ENCODE measurements at places on chromosomes 11 and 22. TPM values are rescaled to one million over a fixed set of nuclear protein-coding genes. Genes with fewer than 3 reads are reported as not detected.

GRCh38 chr11:59891781-59892181, 13.2 kb downstream of the OOSP3 start:
- no peak overlapping the region for H3K4me3 ChIP-seq
- no peaks in the 10 kb centered on the region for H3K36me3 ChIP-seq
- H3K4me1 ChIP-seq = no peaks in the 10 kb centered on the region
- DNase-seq = no peak

GRCh38 chr11:2173761-2174160, 2.1 kb upstream of the TH start:
- H3K4me3 ChIP-seq = no peak overlapping the region
- H3K36me3 ChIP-seq = no peaks in the 10 kb centered on the region
- no peak overlapping the region for H3K27ac ChIP-seq
- DNase-seq = no peak
- H3K27me3 ChIP-seq = no peaks in the 10 kb centered on the region
- no peaks in the 10 kb centered on the region for H3K4me1 ChIP-seq

Gene OR10D3
- not detected for total RNA-seq

DNA sequence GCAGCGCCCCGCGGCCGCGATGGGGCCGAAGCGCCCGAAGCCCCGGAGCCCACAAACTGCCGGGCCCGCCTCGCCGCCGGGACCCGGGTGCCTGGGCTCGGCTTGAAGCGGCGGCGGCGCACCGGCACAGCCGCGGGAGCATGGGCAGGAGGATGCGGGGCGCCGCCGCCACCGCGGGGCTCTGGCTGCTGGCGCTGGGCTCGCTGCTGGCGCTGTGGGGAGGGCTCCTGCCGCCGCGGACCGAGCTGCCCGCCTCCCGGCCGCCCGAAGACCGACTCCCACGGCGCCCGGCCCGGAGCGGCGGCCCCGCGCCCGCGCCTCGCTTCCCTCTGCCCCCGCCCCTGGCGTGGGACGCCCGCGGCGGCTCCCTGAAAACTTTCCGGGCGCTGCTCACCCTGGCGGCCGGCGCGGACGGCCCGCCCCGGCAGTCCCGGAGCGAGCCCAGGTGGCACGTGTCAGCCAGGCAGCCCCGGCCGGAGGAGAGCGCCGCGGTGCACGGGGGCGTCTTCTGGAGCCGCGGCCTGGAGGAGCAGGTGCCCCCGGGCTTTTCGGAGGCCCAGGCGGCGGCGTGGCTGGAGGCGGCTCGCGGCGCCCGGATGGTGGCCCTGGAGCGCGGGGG, 346 bp downstream of the FJX1 start:
- DNase-seq = no peak
- H3K27ac ChIP-seq = no peak overlapping the region
- peaks cover 12% of the 10 kb centered on the region for H3K4me1 ChIP-seq
- peaks cover 23% of the 10 kb centered on the region for H3K27me3 ChIP-seq

DNA sequence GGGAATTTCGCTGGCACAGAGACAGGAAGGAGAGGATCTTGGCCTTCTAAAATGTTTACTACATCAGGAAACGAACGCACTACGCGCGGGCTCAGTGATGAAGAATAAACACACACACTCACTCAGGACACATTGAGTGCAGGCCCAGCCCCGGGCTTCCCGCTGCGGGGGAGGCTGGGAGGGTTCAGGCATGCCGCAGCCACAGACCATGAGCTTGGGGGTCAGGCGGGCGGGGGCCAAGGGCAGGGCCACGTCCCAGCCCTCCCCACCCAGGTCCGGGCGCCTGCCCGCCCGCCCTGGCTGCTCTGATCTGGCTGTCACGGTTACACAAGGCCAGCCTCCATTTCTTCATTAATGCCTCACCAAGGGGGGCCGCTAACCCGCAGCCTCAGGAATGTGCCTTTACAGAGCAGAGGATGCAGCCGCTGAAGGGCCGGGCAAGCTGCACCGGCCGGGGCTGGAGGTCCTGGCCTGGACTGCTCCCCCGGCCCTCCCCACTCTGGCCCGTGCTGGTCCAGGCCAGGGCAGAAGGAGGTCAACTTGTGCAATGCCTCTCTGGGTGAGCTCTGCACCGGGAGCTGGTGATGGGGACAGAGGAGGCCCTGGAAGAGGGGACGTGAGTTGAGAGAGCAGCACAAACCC, 41.7 kb downstream of the IGF2 start:
- no peaks in the 10 kb centered on the region for H3K27me3 ChIP-seq
- no peak for DNase-seq
- no peak overlapping the region for H3K27ac ChIP-seq
- H3K36me3 ChIP-seq = no peaks in the 10 kb centered on the region

Gene ZNF280B
- 3.2 TPM for total RNA-seq

Gene USH1C
- not detected for total RNA-seq

Gene IL18BP
- 8.5 TPM for total RNA-seq

GRCh38 chr11:71265559-71266092, 13.2 kb upstream of the SHANK2 start:
- DNase-seq = no peak
- no peak overlapping the region for H3K4me3 ChIP-seq
- no peak overlapping the region for H3K27ac ChIP-seq
- no peaks in the 10 kb centered on the region for H3K36me3 ChIP-seq
- H3K27me3 ChIP-seq = no peaks in the 10 kb centered on the region

DNA sequence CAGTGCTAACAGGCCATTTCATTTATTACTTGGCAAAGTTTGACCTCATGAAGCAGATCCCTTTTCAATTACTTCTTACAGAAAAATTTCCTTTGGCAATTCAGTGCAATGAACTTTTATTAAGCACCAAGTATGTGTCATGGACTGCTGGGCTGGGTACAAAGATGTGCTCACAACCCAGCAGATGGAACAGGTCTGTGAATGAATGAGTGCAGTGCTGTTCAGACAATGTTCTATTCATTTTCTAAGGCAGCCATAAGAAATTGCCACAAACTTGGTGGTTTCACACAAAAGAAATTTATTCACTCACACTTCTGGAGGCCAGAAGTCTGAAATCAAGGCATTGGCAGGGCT, 428.5 kb downstream of the SOX6 start:
- H3K4me3 ChIP-seq = no peak overlapping the region
- no peaks in the 10 kb centered on the region for H3K36me3 ChIP-seq
- H3K27ac ChIP-seq = no peak overlapping the region
- no peaks in the 10 kb centered on the region for H3K27me3 ChIP-seq
- no peaks in the 10 kb centered on the region for H3K4me1 ChIP-seq

- no peaks in the 10 kb centered on the region for H3K36me3 ChIP-seq
- H3K4me3 ChIP-seq = no peak overlapping the region
- H3K27me3 ChIP-seq = no peaks in the 10 kb centered on the region
- no peaks in the 10 kb centered on the region for H3K4me1 ChIP-seq
- no peak overlapping the region for H3K27ac ChIP-seq
- DNase-seq = no peak
Measured at GRCh38 chr22:27754247-27754887, 47.2 kb downstream of the MN1 start.

GRCh38 chr11:64097468-64098317, 62.0 kb downstream of the FLRT1 start:
- no peak for DNase-seq
- no peak overlapping the region for H3K4me3 ChIP-seq
- no peak overlapping the region for H3K27ac ChIP-seq
- no peaks in the 10 kb centered on the region for H3K27me3 ChIP-seq
- no peaks in the 10 kb centered on the region for H3K4me1 ChIP-seq
- no peaks in the 10 kb centered on the region for H3K36me3 ChIP-seq

Gene MUC2
- total RNA-seq = not detected

Gene UNC93B1
- 11.1 TPM for total RNA-seq

GRCh38 chr11:73401924-73402833, 26.0 kb downstream of the RELT start:
- no peak overlapping the region for H3K27ac ChIP-seq
- DNase-seq = no peak
- no peak overlapping the region for H3K4me3 ChIP-seq
- no peaks in the 10 kb centered on the region for H3K36me3 ChIP-seq

Gene TRIM49D2
- not detected for total RNA-seq

Gene DDTL
- not detected for total RNA-seq

DNA sequence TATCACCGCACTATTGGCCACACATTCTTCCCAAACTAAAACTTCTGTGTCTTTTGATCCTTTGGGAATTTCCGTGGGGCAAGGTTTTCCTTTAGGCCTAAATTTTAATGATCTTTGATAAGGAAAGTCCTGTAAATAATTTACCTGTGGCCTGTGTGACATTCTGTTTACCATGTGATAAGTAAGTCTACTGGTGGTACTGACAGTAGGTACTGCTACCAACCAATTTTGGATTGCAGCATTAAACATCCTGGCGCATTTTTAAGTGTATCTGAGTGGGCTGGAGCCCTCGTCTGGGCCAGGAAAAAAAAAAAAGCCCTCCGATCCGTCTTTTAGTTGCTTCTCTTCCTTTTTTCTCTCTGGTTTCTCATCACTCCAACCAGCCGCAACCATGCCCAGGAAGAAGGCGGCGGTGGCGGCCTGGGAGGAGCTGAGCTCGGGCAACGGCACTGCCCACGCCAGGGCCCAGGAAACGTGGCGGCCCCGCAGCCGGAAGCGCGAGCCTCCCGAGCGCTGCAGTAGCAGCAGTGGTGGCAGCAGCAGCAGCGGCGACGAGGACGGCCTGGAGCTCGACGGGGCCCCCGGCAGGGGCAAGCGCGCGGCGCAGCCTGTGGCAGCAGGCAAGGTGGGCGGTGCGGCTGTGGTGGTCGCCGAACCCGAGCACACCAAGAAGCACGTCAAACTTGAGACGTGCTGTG, 33.6 kb downstream of the ASRGL1 start:
- no peaks in the 10 kb centered on the region for H3K36me3 ChIP-seq
- no peak overlapping the region for H3K27ac ChIP-seq
- no peaks in the 10 kb centered on the region for H3K27me3 ChIP-seq
- no peak overlapping the region for H3K4me3 ChIP-seq

DNA sequence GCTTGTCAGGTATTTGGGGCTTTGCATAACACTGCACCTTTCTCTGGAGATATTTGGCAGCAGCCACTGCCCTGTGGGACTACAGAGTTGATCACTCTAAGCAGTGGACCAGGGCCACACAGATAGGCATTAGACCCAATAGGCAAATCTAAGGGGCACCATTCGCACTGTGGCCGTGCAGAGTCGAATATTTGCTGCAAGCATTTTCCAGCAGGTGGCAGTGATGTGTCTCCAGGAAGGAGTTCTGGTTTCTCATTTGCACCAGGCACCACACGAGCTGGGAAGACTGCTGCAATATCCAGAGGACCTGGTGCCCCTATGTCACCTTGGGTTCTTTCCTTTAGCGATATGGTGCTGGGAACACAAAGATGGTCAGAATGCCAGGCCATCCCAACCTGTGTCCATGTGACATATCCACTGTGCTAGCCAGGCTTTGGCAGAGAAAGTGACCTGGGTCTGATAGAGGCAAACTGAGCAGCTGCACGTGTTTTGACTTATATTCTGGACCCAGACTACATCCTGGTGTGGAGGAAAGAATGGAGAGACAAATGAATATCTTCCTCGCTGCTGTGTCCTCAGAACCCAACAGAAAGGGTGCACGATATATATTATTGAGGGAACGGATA, 318.7 kb downstream of the BUD13 start:
- H3K4me3 ChIP-seq = no peak overlapping the region
- H3K27ac ChIP-seq = no peak overlapping the region
- no peaks in the 10 kb centered on the region for H3K4me1 ChIP-seq
- no peaks in the 10 kb centered on the region for H3K27me3 ChIP-seq
- H3K36me3 ChIP-seq = no peaks in the 10 kb centered on the region

- peaks cover 16% of the 10 kb centered on the region for H3K4me1 ChIP-seq
- no peaks in the 10 kb centered on the region for H3K27me3 ChIP-seq
- peak overlapping the region; percentile 68 for H3K4me3 ChIP-seq
- peak overlapping the region; percentile 74 for H3K27ac ChIP-seq
Measured at GRCh38 chr11:130068546-130068985, 1.1 kb upstream of the APLP2 start.

- no peak overlapping the region for H3K4me3 ChIP-seq
- H3K27me3 ChIP-seq = no peaks in the 10 kb centered on the region
- H3K4me1 ChIP-seq = peaks cover 18% of the 10 kb centered on the region
- no peaks in the 10 kb centered on the region for H3K36me3 ChIP-seq
- no peak for DNase-seq
- no peak overlapping the region for H3K27ac ChIP-seq
Measured at GRCh38 chr11:45104790-45105084, 41.7 kb upstream of the PRDM11 start.

GRCh38 chr22:45240810-45241631, at the start of gene KIAA0930:
KIAA0930 (minus strand) TSS chr22:45240894; CDS start chr22:45240703, 191 bp downstream.
- no peaks in the 10 kb centered on the region for H3K27me3 ChIP-seq
- H3K4me3 ChIP-seq = peak within 1 kb of the TSS; percentile 65
- peak; percentile 82 for DNase-seq
- H3K36me3 ChIP-seq = no peaks in the 10 kb centered on the region
- H3K27ac ChIP-seq = peak within 1 kb of the TSS; percentile 47

- H3K4me1 ChIP-seq = no peaks in the 10 kb centered on the region
- no peak overlapping the region for H3K27ac ChIP-seq
- H3K4me3 ChIP-seq = no peak overlapping the region
Measured at GRCh38 chr22:50304528-50305392, 2.7 kb downstream of the PLXNB2 start.

DNA sequence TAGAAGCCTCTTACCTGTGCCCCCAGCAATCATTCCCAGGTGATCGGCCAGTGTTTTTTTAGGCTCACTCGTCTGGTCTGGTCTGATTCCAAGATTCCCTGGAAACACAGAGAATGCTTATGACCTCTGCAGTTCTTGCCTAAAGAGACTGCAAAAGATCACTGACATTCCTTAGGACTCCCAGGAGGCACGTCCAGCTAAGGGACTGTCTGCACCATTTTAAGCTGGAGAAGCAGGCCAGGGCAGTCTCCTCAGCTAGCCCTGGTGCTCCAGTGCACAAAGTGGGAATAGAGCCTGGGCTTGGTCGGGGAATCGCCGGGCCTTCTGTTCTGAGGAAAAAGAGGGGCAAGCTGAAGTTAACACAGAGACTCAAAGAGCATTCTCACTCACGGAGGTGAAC, 4.8 kb downstream of the CYB5R2 start:
- DNase-seq = no peak
- H3K4me1 ChIP-seq = no peaks in the 10 kb centered on the region
- peaks cover 6% of the 10 kb centered on the region for H3K27me3 ChIP-seq

DNA sequence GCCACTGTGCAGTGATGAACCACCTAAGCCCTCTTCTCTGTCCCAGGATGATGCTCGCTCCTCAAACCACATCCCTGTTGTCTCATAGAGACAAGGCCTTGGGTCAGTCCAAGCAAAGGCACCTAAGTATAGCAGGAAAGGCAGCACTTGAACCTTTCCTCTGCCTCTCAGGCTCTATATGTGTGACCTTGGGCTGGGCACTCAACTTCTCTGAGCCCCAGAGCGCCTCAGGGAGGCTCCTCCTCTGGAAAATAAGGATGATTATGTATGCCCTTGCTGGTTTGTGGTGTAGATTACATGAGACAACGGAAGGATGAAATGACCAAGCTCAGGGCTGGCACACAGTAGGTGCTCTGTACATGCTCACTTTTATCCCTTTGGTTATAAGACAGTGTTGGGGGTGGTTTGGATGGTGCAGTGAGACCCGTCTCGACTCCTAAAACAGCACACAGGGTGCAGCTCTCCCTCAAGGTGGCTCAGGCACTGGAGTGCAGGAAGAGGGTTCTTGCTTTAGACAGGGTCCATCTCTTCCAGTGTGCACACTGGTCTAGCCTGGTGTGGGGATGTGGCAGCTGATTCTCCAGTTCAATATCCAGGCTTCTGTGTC, 40.2 kb upstream of the ACCSL start:
- H3K27ac ChIP-seq = no peak overlapping the region
- no peaks in the 10 kb centered on the region for H3K4me1 ChIP-seq
- no peaks in the 10 kb centered on the region for H3K36me3 ChIP-seq
- no peak overlapping the region for H3K4me3 ChIP-seq

Gene SHANK2
- not detected for total RNA-seq

Gene MS4A12
- total RNA-seq = not detected

- H3K4me3 ChIP-seq = no peak overlapping the region
- H3K27me3 ChIP-seq = no peaks in the 10 kb centered on the region
- H3K4me1 ChIP-seq = no peaks in the 10 kb centered on the region
- DNase-seq = no peak
Measured at GRCh38 chr11:17563961-17564686, 17.1 kb downstream of the OTOG start.

Gene POU2AF2
- not detected for total RNA-seq
